Lower leg skin (tissue), 4 donors: ENCODE measurements at places on chromosomes 3 and 15.

- DNase-seq: peak; percentile 70
Measured at GRCh38 chr3:195043607-195044339, 227.2 kb downstream of the XXYLT1 start.

DNA sequence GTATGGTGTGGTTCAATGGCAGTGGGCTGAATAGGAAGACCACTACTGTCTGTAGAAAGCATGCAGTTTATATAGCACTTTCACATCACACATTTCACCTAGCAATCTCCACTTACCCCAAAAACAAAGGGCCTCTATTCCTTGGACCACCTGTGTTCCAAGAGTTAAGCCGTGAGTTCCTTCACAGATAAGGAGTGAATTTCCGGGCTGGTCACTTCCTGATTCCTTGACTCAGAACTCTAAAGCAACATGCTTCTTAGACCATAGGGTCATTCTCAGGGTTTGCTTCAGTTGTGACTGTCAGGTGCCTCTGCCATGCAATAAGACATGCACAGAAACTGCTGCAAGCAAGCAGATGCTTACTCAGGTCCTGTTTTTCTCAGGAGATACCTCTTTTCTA lies 588.5 kb upstream of the TGFBR2 start:
- DNase-seq: no peak

- peak; percentile 53 for DNase-seq
Measured at GRCh38 chr15:80514071-80514780, 110.0 kb downstream of the ARNT2 start.

DNA sequence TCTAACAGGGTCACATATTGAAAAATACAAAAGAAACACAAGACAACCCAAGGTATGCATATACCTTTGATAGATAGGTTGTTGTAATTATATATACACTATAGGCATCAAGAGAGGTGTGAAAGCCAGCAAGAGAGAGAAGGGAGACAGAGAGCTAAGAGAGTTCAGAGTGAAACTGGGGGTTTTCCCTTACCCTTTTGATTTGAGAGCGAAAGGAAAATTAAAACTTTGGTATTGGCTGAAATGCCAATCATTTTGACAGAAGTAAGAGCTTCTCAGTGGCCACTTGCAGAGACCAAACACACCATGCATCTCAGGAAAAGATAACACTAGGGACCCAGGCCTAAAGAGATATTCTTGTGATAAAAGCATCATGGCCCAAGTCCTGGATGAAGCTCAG lies 183.6 kb downstream of the SHOX2 start:
- DNase-seq: no peak

- DNase-seq: no peak
Measured at GRCh38 chr3:136353461-136353860, 103.3 kb downstream of the PCCB start.

GRCh38 chr3:23202921-23203707 lies at the start of gene UBE2E2:
TSS of gene UBE2E2 (plus strand) at chr3:23203327.
- peak; percentile 93 for DNase-seq

- DNase-seq: no peak
Measured at GRCh38 chr3:29889215-29889614, 608.3 kb downstream of the RBMS3 start.

- DNase-seq: no peak
Measured at GRCh38 chr3:15199493-15200105, 6.4 kb upstream of the CAPN7 start.

DNA sequence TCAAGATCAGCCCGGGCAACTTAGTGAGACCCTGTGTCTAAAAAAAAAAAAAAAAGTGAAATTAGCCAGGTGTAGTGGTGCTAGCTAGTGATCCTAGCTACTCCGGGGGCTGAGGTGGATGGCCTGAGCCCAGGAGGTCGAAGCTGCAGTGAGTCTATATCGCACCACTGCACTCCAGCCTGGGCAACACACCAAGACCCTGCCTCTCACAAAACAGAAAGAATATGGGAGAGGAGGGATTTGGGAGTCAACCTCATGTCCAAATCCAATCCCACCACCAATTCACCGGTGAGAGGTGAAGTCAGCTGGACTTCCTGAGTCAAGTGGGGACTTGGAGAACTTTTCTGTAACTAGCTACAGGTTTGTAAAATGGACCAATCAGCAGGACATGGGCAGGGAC lies 80.5 kb upstream of the MFGE8 start:
- DNase-seq: peak; percentile 18

DNA sequence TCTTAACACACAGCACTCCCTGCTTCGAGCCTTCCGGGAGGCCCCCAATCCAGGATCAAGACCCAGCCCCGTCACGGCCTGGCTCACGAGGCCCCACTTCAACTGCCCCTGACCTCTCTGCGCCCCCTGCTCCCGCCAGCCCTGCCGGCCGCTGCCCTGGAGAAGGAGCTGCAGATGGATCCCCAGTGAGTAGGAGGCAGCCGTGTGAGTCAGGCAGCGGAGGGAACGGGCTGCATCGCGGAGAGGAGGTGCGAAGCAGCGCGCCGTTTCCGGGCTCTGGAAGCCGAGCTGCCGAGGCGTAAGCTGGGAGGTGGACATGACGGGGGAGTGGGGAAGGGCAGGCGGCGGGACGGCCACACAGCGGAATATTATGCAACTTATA lies 133.4 kb downstream of the TPRA1 start:
- no peak for DNase-seq

GRCh38 chr3:195715583-195716266 lies 5.1 kb upstream of the MUC20 start:
- no peak for DNase-seq

- DNase-seq: no peak
Measured at GRCh38 chr15:90618330-90619125, 88.8 kb downstream of the CRTC3 start.

DNA sequence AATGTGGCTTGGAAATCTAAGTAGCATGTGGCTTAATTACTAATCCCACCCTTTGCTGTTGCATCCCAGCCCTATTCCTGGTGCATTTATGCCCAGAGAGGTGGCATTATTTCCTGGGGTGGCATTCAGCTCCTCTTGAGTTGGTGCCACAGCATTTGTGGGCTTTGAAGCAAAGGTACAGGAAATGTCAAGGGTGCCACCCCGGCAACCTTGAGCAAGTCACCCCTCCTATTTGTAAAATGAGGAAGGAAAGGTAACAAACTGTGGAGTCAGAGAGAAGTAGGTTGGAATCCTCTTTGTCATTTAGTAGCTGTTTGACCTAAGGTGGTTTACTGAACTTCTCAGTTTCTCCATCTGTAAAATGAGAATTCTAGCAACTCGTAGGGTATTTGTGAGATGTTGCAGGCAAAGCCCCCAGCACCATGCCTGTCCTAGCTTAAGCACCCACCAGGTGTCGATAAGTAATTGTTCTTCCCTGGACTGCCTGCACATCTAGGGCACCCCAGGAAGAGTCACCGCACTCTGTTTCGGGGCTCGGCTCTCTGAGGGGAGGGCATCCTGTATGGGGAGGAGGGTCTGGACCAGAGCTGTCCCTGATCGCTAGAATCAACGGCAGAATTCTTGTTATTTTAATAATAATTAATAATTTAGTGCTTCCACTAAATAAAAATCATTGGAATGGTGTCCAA lies 17.1 kb downstream of the ISG20 start:
- DNase-seq: no peak

GRCh38 chr3:25495726-25496253 lies 67.7 kb downstream of the RARB start:
- no peak for DNase-seq

DNA sequence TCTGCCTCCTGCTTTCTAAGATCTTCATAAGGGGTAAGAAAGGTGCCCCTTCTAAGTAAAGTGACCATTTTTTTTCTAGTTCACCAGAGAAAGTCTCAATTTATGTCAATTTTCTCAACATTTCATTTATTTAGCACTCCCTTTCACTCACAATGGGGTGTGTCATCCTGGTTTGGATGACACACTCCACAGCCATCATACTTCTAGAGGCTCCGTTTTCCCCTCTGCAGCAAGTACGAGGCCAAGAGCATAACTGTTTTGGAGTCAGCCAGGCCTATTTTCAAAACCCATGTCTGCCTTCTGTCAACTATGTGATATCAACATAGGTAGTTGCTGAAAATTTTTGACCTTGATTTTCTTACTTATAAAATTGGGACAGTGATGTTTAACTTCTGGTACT lies 703.2 kb downstream of the NLGN1 start:
- DNase-seq: no peak

DNA sequence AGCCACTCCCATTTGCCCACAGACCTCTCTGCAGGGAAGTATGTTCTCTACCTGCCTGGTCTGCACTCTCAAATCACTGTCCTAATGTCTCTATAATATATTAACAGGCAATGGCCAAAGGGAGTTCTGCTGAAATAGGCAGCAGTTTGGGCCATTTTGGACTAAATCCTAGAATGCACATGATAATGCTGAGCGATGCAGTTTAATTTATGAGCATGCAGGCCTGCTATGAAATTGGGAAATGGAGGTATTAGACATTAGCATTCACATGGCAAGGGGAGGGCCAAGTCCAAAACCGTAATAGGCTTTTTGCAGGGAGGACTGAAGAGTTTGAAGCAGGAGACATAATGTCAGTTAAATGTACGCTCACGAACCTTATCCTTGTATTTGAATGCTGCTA lies 31.3 kb downstream of the NMNAT3 start:
- no peak for DNase-seq

DNA sequence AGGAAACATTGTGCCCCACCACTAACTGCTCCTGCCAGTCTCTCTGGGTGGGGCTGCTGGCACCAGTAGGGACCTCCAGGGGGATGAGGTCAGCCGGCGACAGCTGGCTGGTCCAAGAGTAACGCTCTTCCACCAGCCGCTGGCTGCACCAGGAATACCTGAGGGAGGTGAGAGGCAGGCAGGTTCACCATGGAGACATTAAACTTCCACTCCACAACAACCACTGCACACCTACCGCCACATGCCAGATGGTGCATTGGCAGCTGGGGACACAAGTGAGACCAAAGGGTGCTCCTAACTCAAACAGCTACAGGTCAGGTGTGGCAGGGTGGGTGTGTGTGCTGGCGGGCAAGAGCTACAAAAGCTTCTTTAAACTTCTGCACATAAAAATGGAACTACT lies 4.5 kb downstream of the POLG start:
- peak; percentile 75 for DNase-seq

- no peak for DNase-seq
Measured at GRCh38 chr3:150114873-150115540, 144.3 kb upstream of the PFN2 start.

GRCh38 chr15:57031082-57031481 lies 112.6 kb downstream of the TCF12 start:
- DNase-seq: no peak

GRCh38 chr3:29406291-29406832 lies 125.5 kb downstream of the RBMS3 start:
- DNase-seq: no peak
